ENCODE measurements at places on chromosomes 3 and 15. TPM values are rescaled to one million over a fixed set of nuclear protein-coding genes. Genes with fewer than 3 reads are reported as not detected.

EID1 gene
- 427 TPM for total RNA-seq

DNA sequence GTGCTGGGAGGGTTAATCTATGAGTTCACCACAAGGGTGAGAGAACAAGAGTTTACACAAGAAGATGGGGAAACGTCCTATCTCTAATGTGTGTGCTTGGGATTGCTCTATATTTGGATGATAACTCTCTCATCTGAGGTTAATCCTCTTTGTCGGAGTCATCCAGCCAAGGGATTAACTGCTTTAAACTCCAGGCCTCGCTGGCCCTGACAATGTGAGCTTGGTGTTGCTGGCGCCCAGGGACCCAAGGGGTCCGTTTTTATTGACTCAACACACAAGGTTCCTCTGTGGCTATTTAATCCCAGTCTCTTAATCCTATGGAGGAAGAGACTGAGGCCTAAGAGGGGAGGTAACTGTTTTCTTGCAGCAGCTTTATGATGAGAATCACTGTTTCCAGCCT is 14.2 kb downstream of the SV2B start:
- no peaks in the 10 kb centered on the region for H3K4me1 ChIP-seq
- H3K4me3 ChIP-seq = no peak overlapping the region
- no peak overlapping the region for H3K27ac ChIP-seq

GRCh38 chr3:59775761-59776325 is 726.0 kb upstream of the CFAP20DC start:
- H3K4me3 ChIP-seq = no peak overlapping the region
- H3K4me1 ChIP-seq = no peaks in the 10 kb centered on the region
- DNase-seq = no peak
- no peaks in the 10 kb centered on the region for H3K27me3 ChIP-seq

DNA sequence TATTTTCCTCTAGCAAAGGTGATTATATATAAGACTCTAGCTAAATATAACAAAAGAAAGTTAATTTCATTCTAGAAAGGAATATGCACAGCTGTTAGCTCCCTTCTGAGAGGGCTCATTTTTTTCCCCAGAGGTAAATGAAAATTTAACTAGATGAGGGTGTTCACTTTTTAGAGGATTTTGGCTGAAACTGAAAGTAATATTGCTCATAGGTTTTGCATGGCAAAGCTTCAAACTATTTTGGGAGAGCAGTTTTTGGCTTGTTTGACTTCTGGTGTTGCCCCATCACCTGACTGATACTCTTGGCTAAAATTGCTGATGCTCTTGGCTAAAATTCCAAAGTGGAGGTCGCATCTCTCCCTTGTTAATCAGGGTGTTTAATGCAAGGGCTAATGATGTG is 311.9 kb downstream of the EDEM1 start:
- no peaks in the 10 kb centered on the region for H3K4me1 ChIP-seq
- no peaks in the 10 kb centered on the region for H3K27me3 ChIP-seq
- H3K27ac ChIP-seq = no peak overlapping the region
- no peaks in the 10 kb centered on the region for H3K36me3 ChIP-seq

DNA sequence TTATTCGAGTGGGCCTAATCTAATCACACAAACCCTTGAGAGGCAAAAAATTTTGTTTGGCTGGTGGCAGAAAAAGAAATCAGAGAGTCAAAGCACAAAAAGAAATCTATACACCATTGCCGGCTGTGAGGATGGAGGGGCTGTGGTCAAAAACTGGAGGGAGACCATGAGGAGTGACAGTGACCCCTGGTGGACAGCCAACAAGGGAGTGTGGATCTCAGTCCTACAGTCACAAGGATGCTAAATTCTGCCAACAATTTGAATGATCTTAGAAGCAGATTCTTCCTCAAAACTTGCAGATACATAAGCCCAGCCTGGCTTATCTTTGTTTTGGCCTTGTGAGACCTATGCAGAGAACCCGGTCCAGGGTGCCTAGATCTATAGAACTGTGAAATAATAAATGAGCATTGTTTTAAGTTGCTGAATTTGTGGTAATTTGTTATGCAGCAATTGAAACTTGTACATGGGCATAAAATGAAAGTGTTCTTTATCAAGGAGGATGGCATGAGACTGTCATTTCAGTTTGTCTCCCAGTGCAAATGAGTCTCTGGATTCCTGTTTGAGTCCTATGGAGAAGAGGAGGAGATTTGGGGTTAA is 103.0 kb upstream of the ARHGEF26 start:
- H3K4me1 ChIP-seq = no peaks in the 10 kb centered on the region
- H3K27ac ChIP-seq = no peak overlapping the region
- no peaks in the 10 kb centered on the region for H3K36me3 ChIP-seq
- DNase-seq = no peak
- H3K4me3 ChIP-seq = no peak overlapping the region

DNA sequence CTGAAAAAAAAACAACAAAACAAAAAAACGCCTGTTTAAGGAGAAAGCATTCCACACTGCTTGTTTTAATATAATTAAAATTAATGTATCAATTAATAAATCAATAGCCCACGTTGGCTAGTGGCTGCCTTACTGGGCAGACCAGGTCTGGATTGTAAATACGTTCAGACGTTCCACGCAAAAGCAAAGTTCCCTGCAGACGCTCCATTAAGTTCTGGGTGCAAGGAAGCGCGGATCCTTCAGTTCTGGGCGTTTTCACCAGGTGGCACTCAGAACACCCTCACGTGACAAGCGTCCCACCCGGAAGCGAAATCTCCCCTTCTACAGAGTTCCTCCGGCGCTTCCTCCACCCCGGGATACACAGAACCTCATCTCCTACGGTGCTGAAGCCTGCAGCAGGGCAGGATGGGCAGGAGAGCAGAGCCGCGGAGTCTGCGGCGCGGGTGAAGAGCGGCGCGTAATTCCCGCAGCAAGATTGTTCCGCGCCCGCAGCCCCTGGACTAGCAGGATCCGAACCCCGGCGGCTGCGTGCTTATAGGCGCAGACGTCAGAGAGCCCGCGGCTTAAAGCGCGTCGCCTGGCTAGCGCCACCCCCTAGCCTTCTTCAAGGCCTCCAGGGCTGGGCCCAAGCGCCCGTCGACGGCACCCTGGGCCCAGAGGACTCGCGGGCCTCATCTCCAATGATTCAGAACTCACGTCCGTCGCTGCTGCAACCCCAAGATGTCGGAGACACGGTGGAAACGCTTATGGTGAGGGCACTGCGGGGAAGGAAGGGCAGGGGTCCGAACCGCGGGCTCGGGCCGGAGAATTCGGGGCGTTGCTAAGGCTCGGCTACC is at the start of gene SLC25A38:
SLC25A38 (plus strand) TSS at position 326 of the 836 bp plus-strand sequence; CDS start at position 681, 355 bp downstream.
- H3K4me3 ChIP-seq = peak within 1 kb of the TSS; percentile 87
- DNase-seq = peak; percentile 76
- no peaks in the 10 kb centered on the region for H3K4me1 ChIP-seq

Measured in uterus (tissue), 4 donors.